CD4-positive, alpha-beta T cell treated with Interleukin-6 at 100 ng/mL for 8 hours (primary cell): ENCODE measurements at places on chromosomes 2 and 18.

DNA sequence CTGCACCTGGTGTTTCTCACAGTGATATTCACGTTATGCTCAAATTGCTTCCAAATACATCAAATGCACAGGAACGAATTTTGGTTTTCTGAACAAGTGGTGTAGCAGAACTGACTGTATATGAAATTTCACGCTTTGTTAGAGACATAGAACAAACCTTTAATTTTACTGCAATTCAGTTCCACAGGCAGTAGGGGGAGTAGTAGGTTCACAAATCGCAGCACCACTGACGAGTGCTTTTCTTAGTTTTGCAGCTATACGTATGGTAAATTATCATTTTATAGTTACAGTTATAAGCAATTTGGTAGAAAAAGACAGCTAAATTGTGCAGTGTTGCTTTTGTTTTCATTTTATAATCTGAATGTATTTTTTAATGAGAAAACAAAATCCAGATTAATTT is 113.3 kb downstream of the KIAA1328 start:
- DNase-seq, result no peak

DNA sequence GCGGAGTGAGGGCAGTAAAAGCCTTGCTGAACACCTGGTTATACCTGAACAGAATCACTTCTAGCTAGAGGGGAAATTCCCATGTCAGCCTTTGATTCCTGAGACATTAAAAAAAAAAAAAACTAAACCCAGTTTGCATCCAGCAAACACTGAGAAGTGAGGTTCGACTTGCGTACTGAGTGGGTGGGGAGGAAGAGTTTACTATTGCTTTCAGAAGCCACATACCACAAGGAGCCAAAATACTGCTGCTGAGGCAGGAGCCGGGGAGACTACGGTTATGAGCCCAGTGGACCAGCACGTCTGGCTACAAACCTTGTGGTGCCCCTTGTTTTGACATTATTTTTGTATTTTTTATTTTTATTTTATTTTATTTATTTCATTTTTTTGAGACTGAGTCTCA is 2.7 kb downstream of the COLEC11 start:
- DNase-seq, result no peak

- no peak for DNase-seq
These were observed 60.4 kb upstream of the SOS1 start for GRCh38 chr2:39181297-39181696.

DNA sequence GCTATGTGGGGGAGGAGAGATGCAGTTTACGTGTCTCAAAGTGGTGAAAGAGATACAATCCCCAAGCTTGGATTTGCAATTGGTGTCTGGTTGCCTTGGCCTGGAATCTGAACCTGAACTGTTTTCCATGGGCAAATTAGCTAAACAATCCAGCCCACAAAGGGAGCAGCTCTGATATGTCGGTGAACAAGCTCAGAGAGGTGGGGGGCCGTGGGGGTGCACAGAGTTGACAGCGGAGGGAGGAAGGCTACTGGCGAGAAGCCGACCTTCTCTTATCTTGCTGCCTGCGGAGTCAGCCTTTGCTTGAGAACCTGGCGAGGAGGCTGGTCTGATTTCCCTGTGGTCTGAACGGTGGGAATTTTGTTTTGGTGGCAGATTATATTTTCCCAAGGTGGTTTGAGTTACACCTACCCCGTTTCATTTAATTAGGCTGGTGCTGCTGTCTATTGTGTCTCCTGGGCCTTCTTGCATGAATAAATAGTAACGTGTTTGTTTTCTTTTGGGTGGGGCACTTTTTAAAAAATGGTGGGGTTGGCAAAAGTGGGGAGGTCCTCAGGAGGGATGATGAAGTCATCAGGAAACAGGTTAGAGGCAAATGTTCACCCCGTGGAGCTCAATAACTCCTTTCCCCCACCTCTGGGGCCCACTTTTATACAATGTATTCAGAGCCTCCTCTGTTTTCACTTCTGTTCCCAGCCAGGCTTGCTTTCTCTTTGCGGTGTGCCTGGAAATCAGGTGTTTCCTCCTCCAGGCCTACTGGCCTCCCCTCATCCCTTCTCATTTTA is 80.9 kb upstream of the IGFBP5 start:
- DNase-seq, result no peak

DNA sequence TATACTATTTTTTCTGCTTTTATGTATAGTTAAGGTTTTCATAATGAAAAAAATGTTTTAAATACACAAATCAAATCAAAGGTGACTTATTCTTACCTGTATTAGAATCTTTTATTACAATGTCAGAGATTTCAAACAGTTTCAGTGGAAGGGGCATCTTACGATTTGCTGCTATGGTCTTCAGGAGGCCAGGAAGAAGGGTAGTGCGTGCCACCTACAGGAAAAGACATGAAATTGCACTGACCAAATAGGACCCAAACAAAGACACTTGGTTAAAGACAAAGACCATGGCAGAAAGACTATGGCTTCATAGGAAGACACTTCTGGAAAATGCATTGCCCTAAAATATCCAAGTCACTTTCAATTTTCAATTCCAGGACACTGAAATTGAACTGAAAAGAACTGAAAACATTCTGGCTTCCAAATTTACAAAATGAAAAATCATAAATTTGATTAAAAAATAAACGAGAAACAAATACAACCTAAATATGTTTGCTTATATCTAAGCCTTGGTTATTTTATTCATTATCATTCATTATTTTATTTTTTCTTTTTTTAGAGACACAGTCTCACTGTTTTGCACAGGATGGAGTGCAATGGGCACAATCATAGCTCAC is 42.1 kb downstream of the FARSB start:
- no peak for DNase-seq

GRCh38 chr18:48917579-48918517 is 32.9 kb downstream of the SMAD7 start:
- no peak for DNase-seq

GRCh38 chr2:29850794-29851193 is 70.6 kb downstream of the ALK start:
- no peak for DNase-seq

GRCh38 chr2:26692279-26692896 is at the start of gene KCNK3:
TSS of gene KCNK3 (plus strand) at chr2:26692722. CDS start at chr2:26692876, 154 bp downstream.
- no peak for DNase-seq
